Kasumi-1 (cell line): ENCODE measurements at places on chromosomes 4 and X.

DNA sequence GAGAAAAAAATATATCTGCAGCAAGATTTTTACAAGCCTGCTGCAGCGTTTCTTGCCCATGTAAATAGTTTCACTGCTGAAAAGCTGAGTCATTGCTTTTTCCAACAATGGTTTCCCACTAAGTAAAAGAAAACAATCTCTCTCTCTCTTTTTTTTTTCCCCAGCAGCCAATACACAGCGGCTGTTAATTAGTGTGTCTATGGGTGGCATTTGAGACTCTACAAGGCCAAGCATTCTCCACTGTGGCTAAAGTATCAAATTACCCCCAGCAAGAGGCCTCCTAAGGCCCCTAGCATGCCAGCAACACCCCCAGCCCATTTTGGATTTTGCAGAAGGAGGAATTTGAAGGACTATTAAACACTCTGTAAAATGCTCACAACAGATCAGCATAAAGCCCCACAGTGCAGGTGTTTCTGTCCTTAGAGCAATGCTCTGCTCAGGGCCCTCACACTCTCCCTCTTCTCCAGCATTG, 837.4 kb downstream of the TRIML1 start:
- DNase-seq, result no peak

DNA sequence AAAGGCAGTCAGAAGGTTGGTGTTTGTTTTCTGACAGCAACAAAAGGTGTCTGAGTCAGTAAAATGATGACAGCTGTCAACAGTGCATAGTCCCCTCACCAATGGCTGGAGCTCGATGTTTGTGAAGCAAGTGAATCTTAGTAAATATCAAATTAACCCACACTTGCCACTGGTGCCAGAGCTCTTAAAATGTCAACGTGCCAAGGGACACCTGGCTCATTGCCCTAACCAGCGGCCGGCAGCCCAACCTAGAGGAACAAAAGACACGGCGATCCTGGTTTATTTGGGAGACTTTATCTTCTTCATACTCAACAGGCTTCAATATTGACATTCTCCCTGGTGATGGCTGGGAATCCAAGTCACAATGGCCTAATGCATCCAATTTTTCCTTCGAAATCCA, 143.4 kb downstream of the CPEB2 start:
- no peak for DNase-seq

DNA sequence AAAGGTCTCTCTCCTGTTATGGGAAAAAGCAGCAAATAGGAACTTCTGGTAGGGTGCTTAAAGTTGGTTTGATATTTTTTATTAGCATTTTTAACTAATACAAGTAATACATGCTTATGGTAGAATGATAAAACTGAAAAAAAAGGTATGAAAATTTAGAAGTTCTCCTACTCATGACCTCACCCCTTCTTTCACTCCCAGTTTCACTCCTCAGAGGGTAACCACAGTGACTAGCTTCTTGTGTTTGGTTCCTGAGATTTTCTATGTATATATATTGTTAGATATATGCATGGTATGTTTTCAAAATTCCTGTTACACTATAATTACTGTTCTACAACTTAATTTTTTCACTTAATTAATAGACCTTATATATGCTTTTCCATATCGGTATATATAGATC, 66.5 kb downstream of the AR start:
- no peak for DNase-seq

DNA sequence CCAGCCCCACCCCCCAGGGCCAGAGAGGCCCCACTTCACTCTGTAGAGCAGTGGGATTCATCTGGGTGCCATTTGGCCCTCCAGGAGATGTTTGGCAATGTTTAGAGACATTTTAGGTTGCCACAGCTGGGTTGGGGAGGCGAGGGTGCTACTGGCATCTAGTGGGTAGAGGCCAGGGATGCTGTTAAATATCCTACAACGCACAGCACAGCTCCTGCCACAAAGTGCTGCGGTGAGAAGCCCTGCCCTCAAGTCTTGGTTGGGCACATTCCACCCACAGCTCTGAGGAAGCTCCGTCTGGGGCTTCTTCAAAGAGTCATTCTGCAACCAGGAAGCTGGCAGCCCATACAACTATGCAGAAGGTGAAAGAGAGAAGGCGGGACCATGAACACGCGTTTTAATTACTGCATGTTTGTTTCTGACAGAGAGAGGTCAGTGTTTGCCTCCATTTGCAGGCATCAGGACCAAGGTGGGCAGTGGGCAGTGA, 48.1 kb upstream of the FAM9C start:
- DNase-seq, result peak; percentile 43

DNA sequence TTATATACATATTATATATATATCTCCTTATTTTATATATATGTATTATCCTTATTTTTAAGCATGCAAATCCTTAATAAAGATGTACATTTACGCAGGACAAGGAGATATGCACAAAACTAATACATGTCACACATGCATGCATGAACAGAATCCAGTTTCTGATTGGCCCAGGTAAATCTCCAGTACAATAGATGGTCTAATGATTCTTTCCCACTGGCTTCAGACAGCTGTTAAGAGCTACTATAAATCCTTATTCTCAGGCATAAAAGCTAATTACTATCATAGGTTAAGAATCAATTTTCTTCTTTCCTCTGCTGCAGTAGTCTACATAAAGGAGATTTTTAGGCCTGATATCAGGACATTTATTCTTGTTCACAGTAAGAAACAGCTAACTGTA, 689.8 kb downstream of the KCTD8 start:
- DNase-seq, result no peak
